GM04503 (cell line): ENCODE measurements at places on chromosomes 2 and 18.

- DNase-seq: peak; percentile 65
Observed at GRCh38 chr2:72211777-72212485, 64.3 kb upstream of the CYP26B1 start.

DNA sequence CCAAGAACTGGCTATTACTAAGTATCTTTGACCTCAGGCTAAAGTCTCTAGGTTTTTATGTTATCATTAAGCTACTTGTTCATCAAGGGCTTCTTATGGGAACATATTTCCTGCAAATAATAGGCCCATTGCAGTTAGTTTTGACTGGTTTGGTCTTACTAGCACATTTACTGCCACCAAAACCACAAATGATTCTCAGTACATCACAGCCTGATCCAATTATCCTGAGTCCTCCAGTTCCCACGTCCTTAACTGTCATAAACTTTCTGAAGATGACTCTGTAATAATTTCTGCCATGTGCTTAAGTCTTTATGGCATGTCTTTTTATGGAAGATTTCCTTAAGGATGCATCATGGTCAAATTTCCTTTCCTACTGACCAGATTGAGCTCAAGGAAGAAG lies 123.3 kb upstream of the TANK start:
- DNase-seq: peak; percentile 79

DNA sequence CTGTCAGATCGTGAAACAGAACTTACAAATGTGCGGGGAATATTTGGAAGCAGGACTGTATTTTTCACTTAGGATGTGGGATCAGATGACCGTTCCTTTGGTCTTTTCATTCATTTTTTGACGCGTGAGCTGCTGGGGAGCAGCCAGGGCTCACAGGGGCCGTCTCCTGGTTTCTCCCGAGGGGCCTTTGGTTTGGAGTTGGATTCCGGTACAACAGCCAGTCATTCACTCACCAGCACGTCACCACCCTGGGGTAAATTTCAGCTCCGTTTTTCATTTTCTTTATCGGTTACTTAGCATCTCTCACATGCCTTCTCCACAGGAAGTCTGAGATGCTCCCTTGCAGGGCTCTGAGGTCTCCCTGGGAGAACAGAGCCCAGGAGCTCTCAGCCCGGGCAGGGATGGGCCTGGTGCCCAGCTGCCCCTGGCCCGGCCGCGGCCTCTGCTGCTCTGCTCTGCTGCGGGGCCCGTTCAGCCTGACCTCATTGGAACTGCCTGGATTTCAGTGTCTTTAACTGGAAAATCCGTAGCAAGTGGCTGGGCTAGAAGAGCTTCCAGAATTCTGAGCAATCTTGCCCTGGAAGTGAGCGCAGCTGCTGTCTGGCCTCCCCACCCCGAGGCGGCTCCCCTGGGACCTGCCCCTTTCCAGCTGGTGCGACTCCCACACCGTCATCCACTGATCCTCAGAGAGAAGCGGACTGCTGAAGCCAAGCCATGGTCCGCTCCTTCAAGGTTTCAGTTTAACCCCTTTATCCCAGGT lies 335.6 kb downstream of the EIPR1 start:
- DNase-seq: no peak

DNA sequence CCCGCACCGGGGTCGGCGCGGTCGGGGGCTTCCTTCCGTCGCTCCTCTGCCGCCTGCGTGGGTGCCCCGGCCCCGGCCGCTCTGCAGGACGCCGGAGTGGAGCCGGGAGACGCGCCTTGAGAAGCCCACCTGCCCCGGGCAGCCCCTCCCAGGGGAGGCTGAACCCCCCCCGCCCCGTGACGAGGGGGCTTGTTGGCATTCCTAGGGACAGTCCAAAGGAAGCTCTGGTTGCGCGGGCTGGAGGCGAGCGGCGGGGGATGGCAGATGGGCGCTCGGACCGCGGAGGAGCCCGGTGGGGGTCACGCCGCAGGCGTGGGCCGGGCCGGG lies 133.5 kb upstream of the MGAT5 start:
- DNase-seq: no peak

DNA sequence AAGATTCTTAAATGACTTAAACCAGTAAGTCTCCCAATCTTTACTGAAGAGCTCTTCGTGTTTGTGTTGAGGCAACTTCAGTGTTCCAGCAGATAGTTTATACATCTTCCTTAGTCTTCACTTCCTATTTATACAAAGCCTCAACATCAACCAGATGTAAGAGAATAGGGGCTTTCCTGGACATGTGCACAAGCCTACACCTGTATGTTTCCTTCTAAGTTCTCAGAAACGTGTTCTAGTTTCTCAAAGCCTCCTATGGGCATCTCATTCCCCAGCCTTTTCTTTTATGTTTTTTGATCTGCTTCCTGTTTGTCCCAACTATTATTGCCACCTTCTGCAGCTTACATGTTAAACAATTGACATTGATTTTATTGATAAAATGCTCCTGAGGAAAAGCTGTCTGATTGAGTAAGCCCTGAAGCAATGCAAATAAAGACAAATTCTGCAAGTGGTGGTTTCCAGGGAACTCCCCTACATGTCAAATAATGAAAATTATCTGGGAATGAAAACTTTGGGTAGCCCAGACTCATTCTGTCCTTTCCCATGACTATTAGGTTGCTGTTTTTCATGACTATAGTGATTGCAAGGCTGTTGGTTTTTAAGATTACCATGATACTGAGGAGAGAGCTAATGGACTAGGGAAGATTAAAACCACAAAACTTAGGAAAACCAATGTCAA lies 663.3 kb upstream of the ACVR2A start:
- no peak for DNase-seq

DNA sequence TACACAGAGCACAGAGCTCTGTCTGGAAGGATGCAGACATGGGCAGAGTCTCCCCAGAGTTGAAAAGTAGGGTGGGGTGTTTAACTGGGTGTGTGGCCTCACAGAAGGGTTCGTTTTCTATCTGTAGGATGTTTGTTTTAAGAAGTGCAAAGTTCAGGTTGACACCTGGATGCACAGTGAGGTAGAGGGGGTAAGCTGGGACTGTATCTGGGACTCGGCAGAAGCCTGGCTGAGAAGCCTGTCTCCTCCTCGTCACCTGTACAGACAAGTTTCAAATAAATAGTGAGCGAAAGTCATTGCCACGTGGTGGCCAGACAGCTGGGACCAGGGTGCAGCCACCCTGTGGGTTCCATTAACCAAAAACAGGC lies 145.9 kb downstream of the KLHL29 start:
- no peak for DNase-seq

- peak; percentile 30 for DNase-seq
Observed at GRCh38 chr2:213189001-213189899, 37.8 kb upstream of the IKZF2 start.

DNA sequence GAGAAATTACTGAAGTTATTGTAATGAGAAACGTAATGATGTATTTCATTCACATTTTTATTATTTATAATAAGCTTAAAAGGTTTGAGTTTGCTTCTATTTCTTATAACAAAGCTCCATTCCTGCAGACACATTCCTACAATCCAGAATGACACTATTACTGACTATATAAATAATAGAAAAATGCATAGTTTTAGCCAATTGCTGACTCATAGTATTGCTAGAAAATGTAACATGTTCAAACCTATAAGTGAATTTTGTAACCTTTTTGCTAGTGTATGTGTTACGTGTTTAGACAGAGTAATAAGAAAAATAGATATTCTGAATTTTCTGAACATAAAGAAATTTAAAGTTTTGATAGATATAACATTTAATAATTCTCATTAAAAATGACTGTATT lies 9.3 kb upstream of the VWC2L start:
- no peak for DNase-seq

DNA sequence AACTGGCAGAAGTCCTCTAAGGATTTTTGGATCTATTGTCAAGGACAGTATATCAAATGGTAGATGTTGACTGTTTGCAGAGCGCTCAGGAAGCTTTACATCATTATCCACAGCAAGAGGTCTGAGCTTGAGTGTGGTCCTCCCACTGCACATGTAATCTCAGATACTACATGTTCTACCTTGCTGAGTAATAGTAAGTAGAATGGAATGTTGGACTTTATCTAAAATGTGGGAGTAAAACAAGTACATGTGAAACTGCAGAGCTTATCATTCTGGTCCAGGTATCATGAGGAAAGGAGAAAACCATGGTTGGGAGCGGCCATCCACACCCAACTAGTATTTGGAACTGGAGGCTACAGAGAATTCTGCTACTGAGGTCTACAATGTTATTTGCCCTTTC lies 19.3 kb upstream of the CD28 start:
- DNase-seq: no peak

DNA sequence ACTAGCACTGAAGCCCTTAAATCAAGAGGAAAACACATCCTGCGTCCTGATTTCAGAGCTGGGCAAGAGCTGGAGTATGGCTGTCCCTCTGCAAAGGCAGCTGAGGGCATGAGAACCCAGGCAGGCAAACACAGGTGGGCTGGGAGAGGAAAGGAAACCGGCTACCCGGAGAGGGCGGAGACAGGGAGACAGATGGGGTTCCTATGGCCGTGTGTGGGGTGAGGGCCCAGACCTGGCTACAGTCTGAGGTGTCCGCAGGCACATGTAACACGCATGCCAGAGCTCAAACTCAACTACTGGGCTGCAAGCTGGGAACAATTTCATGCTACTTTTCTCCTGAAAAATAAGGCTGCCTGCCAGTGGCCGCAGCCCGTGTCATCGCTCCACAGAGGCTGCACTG lies 2.7 kb downstream of the COPS9 start:
- DNase-seq: no peak

DNA sequence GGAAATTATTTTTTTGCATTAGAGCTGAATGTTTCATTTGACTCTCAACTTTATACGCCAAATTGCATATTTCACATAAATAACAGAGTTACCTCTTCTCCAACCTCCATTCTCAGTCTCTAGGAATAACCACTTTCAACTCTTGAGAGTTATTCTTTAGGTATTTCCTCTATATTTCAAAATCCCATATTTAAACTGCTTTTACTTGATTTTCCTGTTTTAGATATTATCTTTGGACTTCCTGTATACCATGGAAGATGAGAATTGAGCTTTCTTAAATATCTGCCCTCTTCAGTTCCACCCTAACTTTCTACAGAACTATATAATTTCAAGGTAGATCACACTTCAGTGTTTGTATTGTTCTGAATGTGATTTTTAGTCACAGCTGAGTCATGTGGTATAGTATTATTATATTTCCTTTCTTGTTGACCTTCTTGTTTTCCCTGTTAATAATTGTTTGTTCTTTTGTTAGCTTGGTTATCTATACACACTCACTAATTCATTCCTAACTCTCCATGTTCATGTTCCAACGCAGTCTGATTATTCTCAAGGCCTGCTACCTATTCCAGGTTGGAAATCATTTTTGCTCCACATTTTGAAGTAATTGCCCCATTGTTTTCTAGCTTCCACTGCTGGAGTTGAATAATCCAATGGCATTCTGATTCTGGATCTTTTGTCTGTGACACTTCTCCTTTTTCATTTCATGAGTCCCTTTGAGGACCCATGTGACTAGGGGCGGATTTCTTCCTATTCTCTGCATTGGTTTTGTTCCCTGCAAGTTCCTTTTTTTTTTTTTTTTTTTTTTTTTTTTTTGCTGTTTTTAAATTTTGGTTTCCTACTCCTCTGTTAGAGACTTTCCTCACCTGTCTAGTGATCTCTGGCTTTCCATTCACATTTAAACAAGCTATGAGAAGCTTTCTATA lies 156.8 kb upstream of the RBMS1 start:
- DNase-seq: no peak

DNA sequence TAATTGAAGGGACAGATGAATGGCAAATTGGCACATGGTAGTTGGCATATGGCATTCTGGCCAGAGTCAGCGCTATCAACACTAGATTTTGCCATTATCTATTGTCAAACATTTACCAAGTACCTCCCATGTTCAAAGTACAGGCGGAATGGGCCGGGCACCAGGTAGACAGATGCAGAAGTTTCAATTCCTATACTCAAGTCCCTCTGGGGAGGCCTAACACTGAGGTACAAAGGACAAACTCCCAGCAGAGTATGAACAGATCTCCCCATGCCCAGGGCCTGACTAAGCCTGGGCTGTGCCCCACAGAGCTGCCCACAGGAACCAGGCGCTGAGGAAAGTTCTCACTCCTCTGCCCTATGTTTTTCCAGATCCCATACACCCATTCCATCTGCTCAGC lies 257.5 kb upstream of the KLHL29 start:
- no peak for DNase-seq

DNA sequence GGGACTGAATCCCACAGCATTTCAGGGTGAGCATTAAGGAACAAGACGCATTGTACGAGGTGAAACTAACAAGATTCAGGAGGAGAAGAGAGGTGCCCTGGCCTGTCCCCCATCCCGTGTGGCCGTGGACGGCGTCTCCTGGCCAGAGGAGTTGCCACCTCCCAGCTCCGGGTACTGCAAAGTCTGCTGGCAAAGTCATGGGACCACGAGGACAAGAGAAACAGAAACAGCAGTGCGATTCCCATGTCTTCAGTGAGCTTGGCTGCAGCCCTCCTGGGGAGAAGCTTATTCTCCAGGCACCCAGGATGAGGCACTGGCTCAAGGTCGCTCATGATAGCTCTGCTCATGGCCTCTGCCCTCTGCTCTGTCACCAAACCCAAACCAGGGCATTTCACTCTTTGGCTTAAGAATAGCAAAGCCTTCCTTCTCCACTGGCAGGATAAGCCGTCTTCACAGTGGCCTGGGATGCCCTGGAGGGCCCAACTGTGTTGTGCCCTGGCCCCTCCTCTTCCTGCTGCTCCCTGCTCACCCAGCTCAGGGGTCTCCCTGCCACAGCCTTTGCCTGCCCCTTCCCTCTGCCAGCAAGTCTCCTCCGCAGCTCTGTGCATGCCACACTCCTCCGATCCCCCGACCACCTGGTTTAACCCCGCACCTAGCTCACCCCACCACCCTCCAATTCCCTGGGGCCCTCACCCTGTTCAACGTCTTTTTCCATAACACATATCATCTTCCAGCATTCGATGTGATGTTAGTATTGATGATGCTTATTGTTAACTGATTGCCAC lies 144.8 kb downstream of the PXDN start:
- DNase-seq: no peak

GRCh38 chr2:151730262-151730975 lies 3.9 kb downstream of the NEB start:
- peak; percentile 60 for DNase-seq

GRCh38 chr2:85706599-85707296 lies 12.6 kb downstream of the GNLY start:
- DNase-seq: no peak
